ENCODE measurements at places on chromosomes 12 and 14. TPM values are rescaled to one million over a fixed set of nuclear protein-coding genes. Genes with fewer than 3 reads are reported as not detected.

DNA sequence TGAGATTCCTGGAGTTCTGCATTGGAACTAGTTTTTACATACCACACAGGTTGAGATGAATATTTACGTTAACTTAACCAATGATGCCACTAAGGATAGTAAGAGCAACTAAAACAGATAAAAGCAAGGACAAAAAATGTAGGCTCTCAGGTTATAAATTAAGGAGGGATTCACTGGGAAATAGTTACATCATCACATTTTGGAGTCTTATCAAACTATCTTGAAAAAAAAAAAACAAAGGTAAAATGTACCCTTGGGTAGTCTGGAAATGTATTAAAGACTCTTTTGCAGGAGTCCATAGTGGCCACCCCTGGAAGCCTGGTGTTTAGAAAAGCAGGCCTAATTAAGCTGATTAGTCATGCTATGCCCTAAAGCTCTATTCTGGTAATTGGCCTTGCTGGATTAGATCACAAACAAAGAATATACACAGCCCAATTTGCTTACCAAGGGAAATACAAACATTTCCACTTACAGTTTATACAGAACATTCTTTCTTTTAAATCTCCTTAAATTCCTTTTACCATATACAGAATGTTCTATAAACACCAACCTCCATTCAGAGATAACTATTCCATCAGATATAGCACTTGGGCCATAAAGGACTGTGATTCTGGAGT is 39.3 kb downstream of the SLC25A47 start:
- no peak overlapping the region for H3K27ac ChIP-seq
- DNase-seq = no peak
- no peaks in the 10 kb centered on the region for H3K27me3 ChIP-seq
- no peak overlapping the region for H3K4me3 ChIP-seq

DNA sequence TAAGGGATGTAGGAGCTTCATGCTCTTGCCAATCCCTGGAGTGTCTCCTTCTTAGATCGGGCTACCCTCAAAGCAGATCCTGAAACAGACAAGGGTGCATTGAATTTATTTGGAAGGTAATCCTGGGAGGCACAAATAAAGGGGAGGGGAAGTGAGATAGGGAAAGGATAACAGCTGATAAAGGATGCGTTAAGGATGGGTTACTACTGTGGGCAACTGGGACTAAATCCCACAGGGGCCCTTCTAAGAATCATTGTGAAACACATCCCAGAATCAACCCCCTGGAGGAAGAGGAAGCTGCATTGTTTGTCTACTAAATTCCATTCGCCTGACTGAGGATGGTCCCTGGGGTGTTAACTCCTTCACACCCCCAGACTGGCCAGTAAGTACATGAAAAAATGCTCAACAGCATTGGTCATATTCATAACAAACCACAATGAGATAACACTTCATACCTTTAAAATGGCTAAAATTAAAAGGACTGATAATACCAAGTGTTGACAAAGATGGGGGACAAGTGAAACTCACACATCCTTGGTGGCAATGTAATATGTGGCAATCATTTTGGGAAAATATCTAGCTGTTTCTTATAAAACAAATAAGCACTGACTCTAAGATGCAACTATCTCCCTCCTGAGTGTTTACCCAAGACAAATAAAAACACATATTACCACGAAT is 37.0 kb upstream of the CMKLR1 start:
- no peaks in the 10 kb centered on the region for H3K36me3 ChIP-seq
- DNase-seq = no peak
- H3K4me3 ChIP-seq = no peak overlapping the region
- H3K27me3 ChIP-seq = no peaks in the 10 kb centered on the region
- peaks cover 20% of the 10 kb centered on the region for H3K4me1 ChIP-seq

Gene PTPRB
- 0.05 TPM for total RNA-seq

GRCh38 chr12:108004319-108004718 is 124.8 kb upstream of the WSCD2 start:
- no peaks in the 10 kb centered on the region for H3K27me3 ChIP-seq
- H3K4me1 ChIP-seq = no peaks in the 10 kb centered on the region
- H3K4me3 ChIP-seq = no peak overlapping the region
- H3K36me3 ChIP-seq = no peaks in the 10 kb centered on the region

DNA sequence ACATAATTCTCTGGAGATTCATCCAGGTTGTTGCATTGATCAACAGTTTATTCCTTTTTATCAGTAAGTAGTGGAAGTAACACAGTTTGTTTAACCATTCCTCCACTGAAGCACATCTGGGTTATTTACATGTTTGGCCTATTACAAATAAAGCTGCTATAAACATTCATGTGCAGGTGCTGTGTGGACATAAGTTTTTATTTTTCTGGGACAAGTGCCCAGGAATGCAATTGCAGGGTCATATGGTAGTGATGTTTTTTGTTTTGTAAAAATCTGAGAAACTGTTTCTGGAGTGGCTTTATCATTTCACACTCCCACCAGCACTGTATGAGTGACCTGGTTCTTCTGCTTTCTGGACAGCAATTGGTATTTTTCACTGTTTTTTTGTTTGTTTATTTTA is 505.4 kb downstream of the CCER1 start:
- no peak overlapping the region for H3K4me3 ChIP-seq
- no peak for DNase-seq
- H3K36me3 ChIP-seq = no peaks in the 10 kb centered on the region
- no peak overlapping the region for H3K27ac ChIP-seq
- H3K27me3 ChIP-seq = no peaks in the 10 kb centered on the region
- H3K4me1 ChIP-seq = no peaks in the 10 kb centered on the region

DNA sequence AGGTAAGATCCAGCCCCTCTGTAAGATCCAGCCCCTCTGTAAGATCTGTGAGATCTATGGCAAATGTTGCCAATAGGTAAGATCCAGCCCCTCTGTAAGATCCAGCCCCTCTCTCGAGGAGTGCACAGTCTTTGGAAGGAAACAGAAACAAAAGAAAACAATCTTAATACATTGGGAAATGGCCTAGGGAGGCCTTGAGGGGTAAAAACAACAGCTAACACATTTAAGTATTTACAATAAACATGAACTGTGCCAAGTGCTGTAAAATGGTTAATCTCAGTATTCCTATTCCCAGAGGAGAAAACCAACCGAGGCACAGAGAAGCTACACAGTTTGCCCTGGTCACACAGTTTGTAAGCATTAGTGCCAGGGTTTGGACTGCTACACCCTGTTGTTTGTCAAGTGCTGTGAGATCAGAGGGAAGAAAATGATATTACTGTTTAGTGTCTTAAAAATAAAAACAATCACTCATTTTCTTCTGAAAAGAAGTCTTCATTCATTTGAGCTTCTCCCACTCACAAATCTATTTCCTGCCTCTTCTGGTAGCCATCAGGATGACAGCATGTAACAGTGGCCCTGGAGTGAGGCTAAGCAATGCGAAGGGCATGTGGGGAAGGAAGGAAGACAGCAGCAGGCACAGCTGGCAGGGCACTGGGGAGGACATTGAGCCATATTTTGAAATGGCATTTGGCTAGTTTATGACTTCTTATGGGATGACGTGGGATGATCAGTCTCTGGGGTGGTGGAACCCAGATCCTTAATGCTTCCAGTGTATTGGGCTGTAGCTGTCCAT is 118.7 kb upstream of the PTPRQ start:
- peak overlapping the region; percentile 12 for H3K27ac ChIP-seq
- no peaks in the 10 kb centered on the region for H3K27me3 ChIP-seq
- peaks cover 18% of the 10 kb centered on the region for H3K4me1 ChIP-seq
- no peak for DNase-seq
- no peak overlapping the region for H3K4me3 ChIP-seq

Measured in osteocyte (in vitro differentiated cells).